ENCODE measurements at places on chromosomes 2 and 18.

GRCh38 chr18:56479841-56480240 lies 158.6 kb downstream of the TXNL1 start:
- no peak for DNase-seq

DNA sequence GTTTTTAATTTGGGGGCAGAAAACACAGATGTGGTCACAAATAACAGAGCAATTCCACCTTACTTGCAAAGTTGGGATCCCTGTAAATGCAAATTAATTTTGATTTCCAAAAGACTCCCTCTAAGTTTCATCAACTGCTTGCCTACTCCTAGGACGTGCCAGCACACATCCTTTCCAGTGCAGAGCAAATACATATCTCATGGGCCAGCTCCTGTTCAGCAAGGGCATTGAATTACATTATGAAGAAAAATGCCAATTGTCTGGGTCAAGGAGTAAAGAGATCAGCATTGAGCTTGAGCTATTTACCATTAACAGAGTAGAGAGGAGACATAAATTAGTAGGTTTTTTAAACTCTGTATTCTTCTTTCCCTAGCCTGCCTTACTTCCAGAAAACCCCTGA lies 18.8 kb downstream of the PID1 start:
- DNase-seq, result no peak

DNA sequence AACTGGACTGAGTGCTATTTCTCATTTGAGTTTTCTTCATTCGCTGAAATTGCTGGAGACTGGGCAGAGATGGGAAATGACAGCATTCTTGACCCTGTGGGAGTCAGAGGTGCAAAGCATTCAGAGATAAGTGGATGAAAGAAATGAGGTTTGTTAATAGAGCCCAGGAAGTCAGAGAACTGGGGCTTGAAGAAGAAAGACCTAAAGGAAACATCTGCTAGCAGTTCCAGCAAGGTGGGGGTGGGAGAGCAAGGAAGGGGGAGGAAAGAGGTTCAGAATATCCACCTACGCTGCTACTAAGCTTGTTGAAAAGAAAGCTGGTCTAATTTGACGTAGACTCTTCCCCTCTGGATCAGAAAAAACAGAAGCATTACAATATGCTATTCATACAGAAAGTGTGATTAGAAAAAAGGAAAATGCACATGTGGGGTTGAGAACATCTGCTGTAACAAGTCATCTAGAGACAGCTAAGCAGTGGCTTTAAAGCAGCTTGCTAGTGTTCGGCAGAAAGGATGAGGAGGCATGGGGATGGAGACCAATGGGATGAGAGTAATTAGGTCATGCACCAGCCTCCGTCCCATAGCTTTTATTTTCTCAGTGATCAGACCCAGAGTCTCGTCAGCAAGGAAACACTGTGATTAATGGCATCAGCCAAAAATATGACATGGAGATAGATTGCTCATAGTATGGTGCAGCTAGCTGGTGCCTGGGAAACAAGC lies 29.7 kb downstream of the NAB1 start:
- DNase-seq, result peak; percentile 36

- DNase-seq, result no peak
Observed at GRCh38 chr2:24315669-24316068, 44.7 kb downstream of the ITSN2 start.

DNA sequence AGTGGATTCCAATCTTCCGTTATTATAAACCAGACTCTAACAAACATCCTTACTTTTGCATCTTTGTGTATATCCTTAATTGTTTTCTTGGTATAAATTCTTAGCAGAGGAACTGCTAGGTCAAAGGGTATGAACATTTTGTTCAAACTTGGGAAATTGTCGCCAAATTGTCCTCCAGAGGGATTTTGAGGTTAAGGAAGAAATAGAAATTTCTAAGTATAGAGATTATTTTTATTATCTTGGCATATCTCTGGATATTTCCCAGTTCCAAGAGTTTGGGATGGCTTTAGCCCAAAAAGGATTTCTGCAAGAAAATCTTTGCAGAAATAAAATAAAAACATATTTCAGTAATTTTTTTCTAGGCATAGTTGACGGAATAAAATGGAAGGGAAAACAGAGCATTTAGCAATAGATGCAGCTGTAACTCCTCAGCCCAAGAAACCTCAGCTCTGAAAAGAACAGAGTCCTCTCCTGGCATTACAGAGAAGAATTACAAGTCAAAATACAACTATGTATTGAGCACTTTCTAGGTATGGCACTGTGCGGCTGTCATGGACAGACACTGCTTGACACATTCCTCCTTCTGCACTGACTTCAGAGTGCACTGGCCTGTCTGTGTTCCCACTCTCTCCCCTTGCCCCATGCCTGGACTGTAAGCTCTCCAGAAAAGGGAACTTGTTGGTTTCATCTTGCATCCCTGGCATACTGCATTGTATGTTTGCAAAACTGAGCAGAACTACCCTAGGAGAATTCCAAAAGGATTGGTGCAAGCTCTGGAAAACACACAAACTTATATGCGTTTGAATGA lies 117.3 kb upstream of the STON1 start:
- no peak for DNase-seq

DNA sequence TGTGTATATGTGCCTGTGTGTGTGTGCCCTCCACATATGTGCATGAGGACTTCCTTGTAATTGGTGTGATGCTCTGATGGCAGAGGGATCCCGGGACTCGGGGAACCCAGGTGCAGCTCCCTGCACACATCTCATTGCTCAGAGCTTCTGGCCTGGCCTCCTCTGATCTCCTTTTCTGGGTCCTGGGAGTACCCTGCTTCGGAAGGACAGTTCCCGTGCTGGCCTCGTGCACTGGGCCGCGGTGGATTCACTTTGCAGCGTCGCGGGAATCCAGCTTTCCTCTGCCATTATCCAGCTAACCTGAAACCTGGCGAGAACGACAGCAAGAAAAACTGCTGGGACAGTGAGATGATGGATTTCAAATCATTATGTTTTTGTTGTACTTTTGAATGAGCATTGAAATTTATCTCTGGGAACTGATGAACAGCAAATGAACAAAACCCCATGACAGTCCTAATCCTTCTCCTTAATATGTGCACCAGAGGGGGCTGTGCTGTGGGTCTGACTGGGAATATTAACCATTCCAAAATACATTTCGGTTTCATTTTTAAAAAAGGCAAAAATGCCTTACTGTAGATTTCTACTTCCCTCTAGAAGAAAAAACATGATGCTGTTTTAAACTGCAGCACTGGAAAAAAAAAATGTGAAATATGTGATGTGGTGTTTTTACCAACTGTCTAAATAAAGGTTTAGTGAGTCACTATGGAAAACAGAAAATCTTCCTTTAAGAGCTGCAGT lies 78.2 kb downstream of the PTGR3 start:
- peak; percentile 32 for DNase-seq

DNA sequence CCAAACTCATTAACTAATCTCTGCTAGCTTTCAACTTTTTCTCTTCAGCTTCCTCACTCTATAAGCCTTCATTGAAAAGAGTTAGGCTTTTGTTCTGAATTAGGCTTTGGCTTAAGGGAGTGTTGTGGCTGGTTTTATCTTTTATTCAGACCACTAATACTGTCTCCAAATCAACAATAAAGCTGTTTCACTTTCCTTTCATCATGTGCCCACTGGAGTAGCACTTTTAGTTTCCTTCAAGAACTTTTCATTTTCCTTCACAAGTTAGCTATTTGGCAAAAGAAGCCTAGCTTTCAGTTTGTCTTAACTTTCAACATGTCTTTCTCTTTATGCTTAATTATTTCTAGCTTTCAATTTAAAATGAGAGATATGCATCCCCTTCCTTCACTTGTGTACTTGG lies 271.7 kb upstream of the FSIP2 start:
- DNase-seq, result no peak

GRCh38 chr2:188725746-188726360 lies 248.3 kb upstream of the COL3A1 start:
- peak; percentile 69 for DNase-seq

- no peak for DNase-seq
Observed at GRCh38 chr18:58021504-58021903, 22.5 kb upstream of the NEDD4L start.

- no peak for DNase-seq
Observed at GRCh38 chr18:79914614-79915160, 36.8 kb downstream of the SLC66A2 start.

GRCh38 chr2:226154610-226155009 lies 645.0 kb downstream of the IRS1 start:
- DNase-seq, result no peak

GRCh38 chr18:23284629-23285028 lies 149.3 kb downstream of the CABLES1 start:
- no peak for DNase-seq

GRCh38 chr2:7052404-7052803 lies 135.2 kb downstream of the RNF144A start:
- no peak for DNase-seq

GRCh38 chr2:215364157-215365155 lies 52.6 kb downstream of the ATIC start:
- DNase-seq, result peak; percentile 31

GRCh38 chr2:238525990-238526389 lies 99.3 kb downstream of the ASB1 start:
- no peak for DNase-seq

DNA sequence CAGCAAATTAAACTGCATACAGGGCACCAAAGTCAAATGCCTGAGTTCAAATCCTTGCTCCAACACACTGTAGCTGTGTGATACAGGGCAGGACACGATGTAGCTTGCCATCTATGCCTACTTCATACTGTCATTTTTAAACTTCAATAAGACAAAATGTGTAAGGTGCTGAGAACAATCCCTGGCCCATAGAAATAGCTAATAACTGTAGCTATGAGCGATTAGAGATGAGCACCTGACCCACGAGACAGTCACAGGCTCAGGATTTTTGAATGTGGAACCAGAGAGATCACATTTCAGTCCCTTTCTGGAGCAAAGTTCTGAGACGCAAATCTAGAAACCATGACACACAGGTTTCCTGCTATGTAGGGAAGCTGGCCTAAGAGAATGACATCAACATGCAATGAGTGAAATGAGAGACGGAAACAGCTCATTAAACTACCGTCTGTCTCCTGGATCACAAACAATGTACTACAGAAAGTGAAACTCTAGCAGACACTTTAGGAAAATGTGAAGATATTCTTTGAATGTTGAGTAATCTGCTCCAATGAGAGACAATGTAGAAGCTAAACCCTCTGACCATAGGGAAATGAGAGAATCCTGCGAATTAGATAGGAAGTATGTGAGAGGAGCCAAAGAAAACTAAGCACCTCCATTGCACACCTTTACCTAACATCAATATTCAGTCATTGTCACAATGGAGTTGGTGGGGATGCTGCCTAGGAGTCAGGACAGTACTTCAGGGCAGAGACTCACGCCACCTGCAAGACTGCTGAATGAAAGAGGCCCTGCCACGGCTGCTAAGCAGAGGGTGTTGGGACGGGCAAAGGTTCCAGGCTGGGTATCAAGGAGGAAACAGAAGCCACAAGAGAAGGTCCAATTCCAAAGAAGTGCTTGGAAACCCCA lies 25.5 kb downstream of the B4GALT6 start:
- DNase-seq, result no peak

GRCh38 chr2:16430846-16431245 lies 234.8 kb downstream of the CYRIA start:
- DNase-seq, result no peak

GRCh38 chr18:22282311-22283115 lies 113.1 kb downstream of the GATA6 start:
- peak; percentile 71 for DNase-seq

- no peak for DNase-seq
Observed at GRCh38 chr2:236959036-236959435, 126.7 kb upstream of the COPS8 start.
